ENCODE measurements at places on chromosomes 4 and X.

DNA sequence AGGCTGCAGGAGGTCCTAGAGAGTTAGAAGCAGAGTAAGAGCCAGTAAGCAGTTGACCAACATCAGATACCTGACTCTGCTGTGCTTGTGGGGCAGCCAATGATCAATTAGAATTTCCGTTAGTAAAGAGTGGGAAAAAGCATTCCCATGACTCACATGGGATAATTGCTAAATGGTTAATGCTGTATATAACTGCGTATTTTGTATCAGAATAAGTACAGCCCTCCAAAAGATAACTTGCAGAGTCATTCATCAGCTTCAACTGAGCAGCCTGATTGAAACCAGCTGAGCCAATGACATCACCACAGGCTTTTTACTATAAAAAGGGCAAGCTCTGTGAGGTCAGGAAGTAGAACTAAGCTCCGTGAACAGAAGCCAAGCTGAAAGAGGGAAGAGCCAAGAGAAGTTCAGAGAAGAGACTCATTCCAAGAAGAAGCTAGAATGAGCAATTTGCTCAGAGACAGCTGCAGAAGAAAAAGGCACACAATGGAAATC lies 67.9 kb downstream of the PPP3CA start:
- DNase-seq = no peak

DNA sequence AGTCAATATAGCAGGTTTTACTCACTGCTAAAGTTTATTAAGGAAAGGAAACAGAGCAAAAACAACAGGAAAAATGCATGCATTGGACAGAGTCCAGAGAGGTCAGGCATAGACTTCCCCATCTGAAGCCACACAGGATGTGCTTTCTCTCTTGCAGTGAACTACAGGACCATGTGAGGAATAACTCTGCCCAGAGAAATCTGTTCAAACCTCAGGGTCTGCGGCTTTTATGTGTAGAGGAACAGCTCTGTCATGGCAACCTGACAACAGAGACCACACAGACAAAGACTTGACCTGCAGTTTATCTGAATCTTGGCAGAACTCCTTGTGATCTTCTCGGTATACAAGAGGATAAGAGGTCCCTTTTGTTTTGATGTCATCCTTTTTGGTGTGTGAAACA lies 46.3 kb upstream of the LONRF3 start:
- no peak for DNase-seq

DNA sequence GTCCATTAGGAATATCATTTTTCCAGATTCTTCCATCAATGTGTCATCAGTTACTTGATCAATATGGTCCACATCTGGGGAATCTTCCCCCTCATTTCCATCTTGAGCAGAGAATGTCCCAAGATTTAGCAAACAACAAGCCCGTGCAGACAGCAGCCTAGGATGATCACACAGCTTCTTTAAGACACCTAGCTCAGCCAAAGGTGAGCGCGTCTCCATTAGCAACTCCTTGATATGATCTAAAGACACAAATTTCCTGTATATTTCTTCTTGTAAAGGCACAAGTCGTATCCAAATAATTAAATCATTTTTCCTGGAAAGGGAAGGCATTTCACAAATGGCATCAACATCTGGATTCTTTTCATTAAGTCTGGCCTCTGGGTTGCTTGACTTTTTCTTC lies 25.8 kb downstream of the PIN4 start:
- no peak for DNase-seq

DNA sequence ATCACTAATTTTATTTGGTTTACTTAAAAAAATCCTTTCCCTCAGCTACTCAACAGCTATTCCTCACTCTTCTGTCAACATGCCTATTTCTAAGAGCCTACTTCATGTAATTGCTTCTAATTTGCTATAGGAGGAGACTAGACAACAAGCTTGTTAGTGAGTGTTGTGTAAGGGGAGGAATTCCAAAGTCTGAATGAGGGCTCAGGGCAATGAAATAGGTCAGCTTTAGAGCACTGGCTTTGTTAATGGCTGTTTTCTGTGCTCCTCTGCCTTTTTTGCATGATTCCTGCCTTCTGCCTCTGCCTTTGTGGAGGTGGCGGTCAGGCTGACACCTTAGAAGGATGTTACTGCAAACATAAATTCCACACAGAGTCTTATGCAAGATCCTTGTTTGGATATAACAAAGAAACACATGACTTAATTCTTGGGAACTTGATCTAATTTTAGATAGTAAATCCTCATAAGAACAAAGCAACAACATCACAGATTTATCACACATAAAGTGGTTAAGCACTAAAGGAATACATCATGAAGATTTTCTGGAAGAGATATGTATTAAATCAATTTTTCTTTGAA lies 15.0 kb upstream of the PAGE1 start:
- no peak for DNase-seq

GRCh38 chrX:49272421-49272820 lies 2.8 kb downstream of the PPP1R3F start:
- DNase-seq = no peak

DNA sequence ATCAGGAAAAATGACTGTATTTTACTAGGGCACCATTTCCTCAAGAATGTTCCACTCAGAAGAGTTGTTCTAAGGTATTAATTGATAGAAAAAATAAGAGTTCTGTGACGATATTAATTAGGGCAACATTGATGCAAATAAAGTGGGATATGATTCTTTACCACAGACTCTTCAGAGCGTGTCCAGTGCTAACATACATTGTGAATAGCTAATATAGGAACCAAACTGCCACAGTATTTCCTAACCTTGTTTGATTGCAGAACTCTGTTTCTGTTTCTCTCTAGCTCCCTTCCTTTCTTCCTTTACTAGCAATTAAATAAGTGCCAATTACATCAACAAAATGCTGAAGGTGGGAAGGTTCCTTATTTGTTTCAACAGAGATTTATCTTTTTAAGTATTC lies 154.1 kb upstream of the CPEB2 start:
- DNase-seq = no peak

- DNase-seq = no peak
These were observed 195.7 kb upstream of the GK2 start for GRCh38 chr4:79603681-79604080.

- DNase-seq = no peak
These were observed 2.4 kb upstream of the PTCHD1 start for GRCh38 chrX:23332101-23332887.

GRCh38 chrX:74232859-74233258 lies 71.1 kb upstream of the ZCCHC13 start:
- DNase-seq = no peak

- DNase-seq = no peak
These were observed 902 bp downstream of the KLHL4 start for GRCh38 chrX:87518504-87518903.

- no peak for DNase-seq
These were observed 153.0 kb upstream of the RPS6KA6 start for GRCh38 chrX:84340968-84341367.

GRCh38 chr4:74659576-74660411 lies 134.5 kb downstream of the BTC start:
- DNase-seq = peak; percentile 90

DNA sequence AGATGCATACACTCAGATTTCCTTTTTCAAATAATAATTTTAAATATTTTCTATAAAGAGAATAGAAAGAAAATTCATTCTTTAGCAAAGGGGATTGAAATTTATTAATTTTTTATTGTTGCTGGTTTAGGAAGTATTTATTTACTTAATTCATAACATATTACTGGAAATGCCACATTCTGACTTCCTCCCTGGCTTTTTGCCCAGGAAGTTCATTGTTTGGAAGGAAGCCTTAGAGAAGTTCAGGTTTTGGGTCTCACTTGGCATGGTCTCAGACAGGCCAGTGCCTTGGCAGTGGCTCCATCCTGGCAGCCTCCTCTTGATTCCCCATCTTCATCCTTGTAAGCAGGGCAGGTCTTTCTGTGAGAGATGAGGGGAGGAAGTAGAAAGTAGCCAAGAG lies 50.5 kb downstream of the IL15 start:
- DNase-seq = no peak

- no peak for DNase-seq
These were observed 271.9 kb upstream of the GATB start for GRCh38 chr4:152032722-152033131.

DNA sequence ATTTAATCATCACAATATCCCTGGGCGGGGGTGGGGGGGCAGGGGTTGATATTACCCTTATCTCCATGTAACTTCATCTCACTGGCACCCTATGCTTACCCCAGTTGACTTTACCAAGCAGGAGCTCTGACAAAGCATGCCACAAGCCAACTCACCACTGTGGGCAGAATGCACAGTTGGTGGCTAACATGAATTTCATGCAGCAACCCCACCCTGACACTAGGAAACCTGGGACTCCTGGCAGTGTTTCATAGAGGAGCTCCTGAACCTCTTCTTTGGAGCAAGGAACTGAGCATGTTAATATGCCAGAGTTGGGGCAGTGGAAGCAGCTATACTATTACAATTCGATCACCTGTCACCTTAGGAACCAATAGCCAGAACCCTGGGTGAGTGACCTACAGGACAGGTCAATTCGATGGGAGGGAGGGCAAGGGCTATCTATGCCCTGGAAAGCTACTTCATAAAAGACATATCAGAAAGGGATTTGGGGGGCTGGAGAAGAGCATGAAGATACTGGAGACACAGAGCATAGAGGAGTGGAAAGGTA lies 97.2 kb upstream of the ACSL4 start:
- no peak for DNase-seq

DNA sequence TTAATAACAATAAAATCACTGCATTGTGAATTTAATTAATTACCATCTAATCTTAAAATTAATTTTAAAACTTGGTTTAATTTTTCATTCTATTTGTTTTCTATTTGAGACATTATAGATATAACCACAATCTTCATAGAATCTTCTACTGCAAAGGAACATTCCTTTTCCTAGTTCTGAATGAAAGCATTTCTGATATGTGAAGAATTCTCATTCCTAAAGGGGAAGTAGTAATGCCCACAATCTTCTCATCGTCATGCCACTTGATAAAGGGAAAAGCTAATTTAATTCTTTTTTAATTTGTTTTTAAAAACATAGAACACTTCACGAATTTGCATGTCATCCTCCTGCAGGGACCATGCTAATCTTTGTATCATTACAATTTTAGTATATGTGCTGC lies 23.7 kb downstream of the MGARP start:
- DNase-seq = no peak

GRCh38 chrX:7025471-7025870 lies 122.0 kb upstream of the STS start:
- DNase-seq = no peak

DNA sequence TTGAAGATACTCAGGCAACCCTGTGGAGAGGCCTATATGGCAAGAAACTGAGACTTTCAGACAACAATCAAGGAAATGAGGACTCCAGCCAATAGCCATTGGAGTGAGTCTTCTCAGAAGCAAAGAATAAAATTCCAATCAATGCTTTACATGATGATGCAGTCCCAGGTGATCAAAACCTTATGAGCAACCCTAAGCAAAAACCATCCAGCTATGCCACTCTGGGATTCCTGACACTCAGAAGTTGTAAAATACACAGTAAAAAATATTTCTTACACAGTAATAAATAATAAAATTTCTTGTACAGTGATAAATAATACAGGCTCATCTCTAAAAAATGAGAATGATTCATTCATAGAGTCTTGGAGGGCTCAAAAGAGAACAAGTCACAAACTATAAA lies 150.6 kb downstream of the IL15 start:
- DNase-seq = no peak

GRCh38 chr4:1288786-1289185 lies 905 bp upstream of the MAEA start:
- no peak for DNase-seq

DNA sequence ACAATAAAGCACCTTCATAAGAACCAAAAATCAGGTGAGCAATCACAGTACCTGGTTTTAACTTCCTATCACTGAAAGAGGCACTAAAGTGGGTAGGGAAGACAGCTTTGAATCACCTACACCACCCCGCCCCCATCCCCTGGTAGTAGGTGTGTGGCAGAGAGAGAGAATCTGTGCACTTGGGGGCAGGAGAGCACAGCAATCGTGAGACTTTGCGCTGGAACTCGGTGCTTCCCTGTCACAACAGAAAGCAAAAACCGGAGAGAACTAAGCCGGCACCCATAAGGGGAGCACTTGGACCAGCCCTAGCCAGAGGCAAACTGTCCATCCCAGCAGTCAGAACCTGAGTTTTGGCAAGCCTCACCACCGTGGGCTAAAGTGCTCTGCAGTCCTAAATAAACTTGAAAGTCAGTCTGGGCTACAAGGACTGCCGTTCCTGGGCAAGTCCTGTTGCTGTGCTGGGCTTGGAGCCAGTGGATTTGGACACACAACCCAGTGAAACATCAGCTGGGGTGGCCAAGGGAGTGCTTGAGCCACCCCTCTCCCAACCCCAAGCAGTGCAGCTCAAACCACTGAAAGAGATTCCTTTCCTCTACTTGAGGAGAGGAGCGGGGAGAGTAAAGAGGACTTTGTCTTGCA lies 32.1 kb downstream of the NDUFB11 start:
- DNase-seq = no peak

- no peak for DNase-seq
These were observed 373.1 kb upstream of the HS3ST1 start for GRCh38 chr4:11801466-11802446.

- no peak for DNase-seq
These were observed 364.6 kb upstream of the FTHL17 start for GRCh38 chrX:31436424-31436823.

GRCh38 chrX:66833426-66833825 lies 194.5 kb upstream of the EDA2R start:
- no peak for DNase-seq

DNA sequence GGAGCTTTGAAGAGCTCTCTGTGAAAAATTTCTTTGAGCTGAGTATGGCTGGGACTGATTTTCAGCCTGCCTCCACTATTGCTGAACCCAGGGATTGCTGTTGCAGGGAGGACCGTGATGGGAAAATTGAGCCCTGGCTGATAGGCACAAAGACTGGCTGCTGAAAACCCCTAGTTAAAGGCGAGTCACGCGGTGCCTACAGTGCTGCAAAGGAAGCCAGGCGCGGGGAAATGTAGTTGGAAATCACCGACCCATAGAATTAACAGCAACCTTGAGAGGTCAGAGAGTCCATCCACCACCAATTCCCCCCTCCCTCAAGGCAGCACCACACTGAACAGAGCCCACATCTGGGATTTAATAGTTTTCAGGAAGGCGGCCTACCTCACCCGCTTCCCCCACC lies 26.0 kb downstream of the FRMD7 start:
- no peak for DNase-seq

DNA sequence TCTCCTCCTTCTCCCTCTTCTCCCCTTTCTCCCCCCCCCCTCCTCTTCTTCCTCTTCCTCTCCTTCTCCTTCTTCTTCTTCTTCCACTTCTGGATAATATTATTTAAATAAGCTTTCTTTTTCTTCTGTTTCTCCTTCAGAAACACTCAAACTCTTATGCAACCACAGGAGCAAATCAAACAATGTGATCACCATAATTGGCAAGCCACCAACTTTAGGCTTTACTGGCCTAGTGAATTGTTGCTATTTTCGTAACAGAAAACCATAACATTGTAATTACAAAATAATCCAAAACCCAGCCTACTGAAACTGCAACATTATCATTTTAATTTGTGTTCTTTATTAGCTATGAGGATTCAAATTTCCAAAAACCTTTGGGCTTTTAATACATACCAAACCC lies 14.3 kb downstream of the DCAF8L1 start:
- no peak for DNase-seq

- peak; percentile 57 for DNase-seq
These were observed 25.4 kb downstream of the SORCS2 start for GRCh38 chr4:7217474-7218321.

Measured in RWPE1 (cell line).